ENCODE measurements at places on chromosomes 2 and 18.

DNA sequence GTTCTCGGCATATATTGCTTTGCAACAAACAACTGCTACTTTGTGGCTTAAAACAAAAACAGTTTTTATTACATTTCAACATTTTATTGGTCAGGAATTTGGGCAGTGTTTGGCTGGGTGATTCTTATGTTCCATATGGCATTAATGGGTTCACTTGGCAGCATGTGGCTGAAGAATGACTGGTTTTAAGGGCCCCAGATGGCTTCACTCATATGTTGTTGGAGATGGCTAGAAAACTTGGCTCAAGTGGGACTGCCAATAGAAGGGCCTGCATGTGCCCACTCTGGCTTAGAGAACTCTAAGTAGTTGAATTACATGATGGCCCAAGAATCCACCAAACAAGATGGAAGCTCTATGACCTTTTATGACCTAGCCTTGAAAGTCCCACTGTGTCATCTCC lies 86.1 kb downstream of the FASTKD2 start:
- DNase-seq: no peak

- no peak for DNase-seq
These were observed 249.3 kb downstream of the NDUFA10 start for GRCh38 chr2:239775623-239776435.

DNA sequence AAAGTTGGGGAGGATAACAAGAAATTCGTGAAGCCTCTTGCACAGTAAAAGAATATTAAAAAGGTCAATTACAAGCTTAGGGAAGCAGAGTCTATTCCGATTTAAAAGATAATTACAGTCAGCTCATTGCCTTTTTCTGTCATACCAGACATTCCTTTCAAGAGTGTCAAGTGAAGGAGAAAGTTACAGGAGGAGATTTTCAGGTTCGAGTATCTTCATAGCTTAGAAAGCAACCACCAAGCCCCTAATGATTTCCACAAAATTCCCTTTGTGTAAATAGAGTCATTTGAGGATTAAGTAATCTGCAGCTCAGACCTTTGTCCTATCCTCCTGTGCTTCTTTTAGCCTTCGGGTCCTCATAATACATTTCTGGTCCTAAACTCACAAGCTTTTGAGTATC lies 414.9 kb downstream of the CDH2 start:
- no peak for DNase-seq

GRCh38 chr2:223511168-223511567 lies 91.0 kb downstream of the SCG2 start:
- no peak for DNase-seq
